ENCODE measurements at places on chromosomes 3 and 15.
A peak's percentile ranks its signal among the peaks of the same experiment; 100 is the strongest.

- no peak for DNase-seq
Measured at GRCh38 chr3:43369404-43370292, 83.3 kb downstream of the SNRK start.

DNA sequence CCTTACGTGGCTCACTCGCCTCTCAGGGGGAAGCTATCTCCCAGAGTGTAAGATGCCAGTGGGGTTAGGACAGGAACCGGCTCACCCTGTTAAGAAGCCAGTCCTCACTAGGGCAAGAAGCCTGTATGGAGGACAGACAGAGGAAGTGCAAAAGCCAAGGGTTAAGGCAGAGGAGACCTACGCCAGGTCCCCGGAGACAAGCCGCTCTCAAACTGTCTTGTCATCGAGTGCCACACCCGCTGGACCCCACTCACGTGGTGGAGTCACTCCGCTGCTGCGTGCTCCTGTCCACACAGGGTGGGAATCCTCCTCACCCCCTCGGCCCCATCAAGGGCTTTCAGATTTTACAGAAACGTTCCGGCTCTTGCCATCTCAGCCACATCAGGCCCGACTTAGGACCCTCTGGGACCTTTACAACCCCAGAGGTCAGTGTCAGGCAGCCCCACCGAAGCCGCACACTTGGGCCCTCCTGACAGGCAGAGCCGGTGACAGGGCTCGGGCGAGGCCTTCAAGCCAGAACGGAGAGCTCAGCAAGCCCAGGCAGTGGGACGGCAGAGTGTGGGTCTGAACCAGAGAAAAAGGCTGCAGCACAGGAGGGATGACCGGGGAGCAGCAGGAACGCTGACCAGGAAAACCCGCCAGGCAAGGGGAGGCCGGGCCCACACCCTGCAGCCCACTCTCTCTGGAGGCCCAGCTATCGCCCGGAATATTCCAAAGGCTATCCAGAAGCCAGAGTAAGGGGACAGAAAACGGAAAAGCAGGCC is 61.7 kb downstream of the XXYLT1 start:
- DNase-seq: no peak

GRCh38 chr15:70399204-70399603 is 301.5 kb upstream of the TLE3 start:
- no peak for DNase-seq

DNA sequence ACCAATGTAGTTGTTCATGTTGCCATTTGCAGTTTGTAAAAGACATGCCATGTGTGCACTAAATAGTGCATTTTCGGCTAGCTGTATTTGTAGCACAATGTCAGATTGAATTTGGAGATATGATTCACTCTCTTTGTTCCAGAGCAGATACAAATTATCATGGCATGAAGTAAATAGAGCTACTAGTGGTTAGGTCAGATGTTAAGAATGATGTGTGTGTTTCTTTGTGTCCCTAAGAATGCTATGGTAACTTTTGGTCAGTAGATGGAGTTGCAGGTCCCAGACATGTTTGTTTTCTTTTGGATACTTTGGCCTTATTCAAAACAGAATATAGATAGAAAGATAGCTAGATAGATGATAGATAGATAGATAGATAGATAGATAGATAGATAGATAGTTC is 595.8 kb downstream of the NLGN1 start:
- DNase-seq: peak; percentile 43

DNA sequence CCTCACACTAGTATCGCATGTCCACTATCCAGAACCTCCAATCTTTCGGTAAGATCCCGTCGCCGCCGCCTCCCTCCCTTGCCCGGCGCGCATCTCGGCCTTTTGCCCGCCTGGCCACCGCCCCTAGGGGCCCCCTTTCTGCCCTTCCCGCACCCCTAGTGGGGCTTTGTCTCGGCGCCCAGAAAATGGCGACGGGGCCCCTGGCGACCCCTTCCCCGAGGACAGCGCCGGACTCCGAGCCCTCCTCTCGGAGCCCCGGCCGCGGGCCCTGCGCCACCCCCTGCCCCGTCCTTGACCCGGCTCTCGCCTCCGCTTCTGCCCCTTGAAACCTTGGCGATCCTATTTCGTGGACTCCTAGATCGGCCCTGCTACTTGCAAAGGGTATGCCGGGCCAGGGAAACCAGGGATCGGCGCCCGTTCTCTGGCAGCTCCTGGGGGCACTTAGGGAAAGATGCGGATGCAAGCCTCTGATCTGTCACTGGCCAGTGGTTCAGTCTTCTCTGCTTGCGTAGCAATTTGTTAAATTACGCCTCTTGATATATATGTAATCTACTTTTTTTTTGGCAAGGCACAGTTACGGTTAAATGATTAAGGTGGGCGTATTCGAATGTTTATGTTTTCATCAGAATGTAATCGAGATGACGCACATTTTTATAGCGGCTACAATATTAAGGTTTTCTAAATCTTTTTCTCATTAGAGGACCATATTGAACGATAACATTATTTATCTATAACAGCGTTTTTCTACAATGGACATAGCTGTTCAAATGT is 603 bp downstream of the EIF1B start:
- DNase-seq: peak; percentile 35

DNA sequence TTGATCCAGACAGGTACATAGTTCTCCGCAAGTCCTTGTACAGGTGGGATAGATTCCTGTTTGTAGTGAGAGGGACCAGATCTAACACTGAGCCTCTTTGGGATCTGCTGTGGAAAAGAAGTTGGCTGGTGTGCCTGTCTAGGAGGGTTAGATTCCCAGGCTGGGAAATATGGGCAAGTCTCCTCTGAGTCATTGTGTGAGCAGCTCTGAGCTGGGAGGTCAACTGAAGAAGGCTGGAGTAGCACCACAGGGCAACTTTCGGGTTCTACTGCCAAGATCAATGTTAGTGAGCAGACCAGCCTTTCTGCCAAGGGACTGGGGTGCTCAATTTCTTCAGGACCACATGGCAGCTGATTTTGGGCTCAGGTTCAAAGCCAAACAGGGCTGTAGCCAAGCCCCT is 33.4 kb downstream of the CLDN1 start:
- DNase-seq: no peak

DNA sequence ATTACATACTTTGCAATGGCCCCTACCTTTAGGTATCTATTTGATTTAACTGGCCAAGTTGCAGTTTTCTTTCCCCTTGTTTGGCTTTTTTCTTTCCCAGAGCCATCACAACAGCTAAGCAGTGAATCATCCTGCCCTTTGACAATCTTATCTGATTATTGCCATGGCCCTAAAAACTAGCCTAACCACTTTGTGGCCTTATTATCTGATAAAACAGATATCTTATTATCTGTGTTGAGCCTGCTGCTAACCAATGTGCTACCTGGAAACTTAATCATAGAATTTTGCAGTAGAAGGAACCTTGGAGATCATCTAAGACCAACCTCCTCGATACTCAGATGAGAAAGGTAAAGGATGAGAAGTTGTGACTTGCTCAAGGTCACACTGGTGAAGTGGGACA is 37.1 kb downstream of the EIF4E3 start:
- DNase-seq: no peak

- no peak for DNase-seq
Measured at GRCh38 chr15:69713726-69714559, 261.3 kb downstream of the RPLP1 start.

DNA sequence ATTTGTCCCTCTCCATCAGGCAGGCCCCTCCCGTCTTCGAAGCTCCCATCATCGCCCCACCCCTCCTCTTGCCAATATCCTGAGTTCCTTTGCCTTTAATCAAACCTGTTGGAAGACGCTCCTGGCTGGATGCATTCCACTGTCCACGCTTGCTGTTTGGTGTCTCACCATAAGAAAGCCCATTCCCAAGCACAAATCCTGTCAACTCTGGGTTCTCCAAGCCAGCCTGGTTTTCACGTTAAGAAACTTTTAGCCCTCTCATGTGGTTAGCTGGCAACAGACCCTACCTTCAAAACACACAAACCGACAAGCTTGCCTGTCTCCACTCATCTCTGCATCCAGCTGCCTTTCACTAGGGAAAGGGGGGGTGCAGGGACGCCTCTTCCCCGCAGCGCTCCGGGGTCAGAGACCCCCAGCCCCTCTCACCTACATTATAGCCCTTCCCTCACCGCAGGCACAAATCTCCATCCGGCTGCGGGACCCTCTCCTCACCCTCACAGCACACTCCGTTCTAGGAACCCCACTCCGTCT is 1.1 kb downstream of the GORASP1 start:
- DNase-seq: peak; percentile 50

GRCh38 chr15:79078763-79079410 is 11.7 kb downstream of the RASGRF1 start:
- DNase-seq: no peak

- no peak for DNase-seq
Measured at GRCh38 chr3:99634881-99635280, 3.5 kb upstream of the COL8A1 start.

GRCh38 chr3:161744366-161744765 is 247.8 kb downstream of the OTOL1 start:
- DNase-seq: no peak

GRCh38 chr15:40564591-40565332 is at the start of gene CCDC32:
Gene CCDC32 (minus strand): TSS chr15:40565042. CDS start chr15:40563015, 2,027 bp downstream.
- DNase-seq: peak; percentile 99

DNA sequence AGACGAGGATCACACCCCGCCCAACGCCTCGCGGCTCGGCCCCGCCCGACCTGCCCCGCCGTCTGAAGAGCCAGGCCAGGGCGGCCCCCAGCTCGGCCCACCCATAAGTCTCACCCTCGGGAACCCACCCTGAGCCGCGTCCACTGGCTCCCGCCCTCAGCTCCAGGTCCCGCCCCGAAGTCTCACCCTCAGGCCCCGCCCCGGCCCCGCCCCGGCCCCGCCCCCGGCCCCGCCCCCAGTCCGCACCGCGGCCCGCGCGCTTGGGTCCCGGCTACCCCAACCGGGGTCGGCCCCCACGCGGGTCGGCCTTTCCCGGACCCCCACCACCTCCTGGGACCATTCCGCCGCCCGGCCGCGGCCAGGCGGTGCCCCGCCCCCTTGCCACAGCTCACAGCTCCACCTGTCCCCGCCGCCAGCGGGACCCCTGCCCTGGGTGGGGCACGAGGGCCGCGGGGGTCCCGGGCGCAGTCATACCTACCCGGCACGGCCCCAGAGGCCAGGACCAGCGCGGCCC is 489 bp downstream of the CSPG5 start:
- DNase-seq: peak; percentile 48

- DNase-seq: no peak
Measured at GRCh38 chr3:78823859-78824258, 943.9 kb downstream of the ROBO1 start.

DNA sequence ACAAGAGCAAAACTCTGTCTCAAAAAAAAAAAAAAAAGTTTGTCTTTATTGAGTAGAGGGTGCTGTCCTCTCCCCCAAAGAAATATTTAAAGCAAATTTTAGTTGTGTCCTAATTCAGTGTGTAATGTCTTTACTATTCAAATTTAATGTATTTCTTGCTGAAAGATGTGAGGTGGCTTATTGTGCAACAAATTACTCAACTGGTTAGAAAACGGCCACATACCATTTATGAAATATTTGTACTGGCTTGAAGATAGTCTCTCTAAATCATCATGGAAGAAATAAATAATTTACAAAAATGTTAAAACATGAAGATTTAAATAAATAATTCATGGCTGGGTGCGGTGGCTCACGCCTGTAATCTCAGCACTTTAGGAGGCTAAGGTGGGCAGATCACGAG is 63.0 kb downstream of the SLTM start:
- no peak for DNase-seq

DNA sequence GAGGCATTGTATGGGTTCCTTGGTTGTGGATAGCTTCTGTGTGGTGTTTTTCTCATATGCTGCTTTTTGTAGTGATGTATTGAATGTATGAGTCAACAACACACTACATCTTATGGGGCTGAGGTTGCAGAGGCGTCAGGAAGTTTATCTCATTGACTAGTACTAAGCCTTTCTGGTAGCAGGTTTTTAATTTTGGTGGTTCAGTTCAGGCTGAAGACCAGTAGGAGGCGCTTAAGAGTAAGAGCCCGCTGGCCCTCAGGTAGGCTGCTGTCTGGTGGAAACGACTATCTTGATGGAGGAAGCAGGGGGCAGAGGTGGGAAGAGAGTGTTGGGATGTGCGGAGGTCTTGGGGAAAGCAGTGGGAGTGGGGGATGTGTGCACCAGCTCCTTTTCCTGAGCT is 62.4 kb downstream of the RTP4 start:
- DNase-seq: no peak

- no peak for DNase-seq
Measured at GRCh38 chr15:82963471-82964341, 11.2 kb upstream of the HOMER2 start.

GRCh38 chr15:64635499-64636495 is 139.6 kb downstream of the RBPMS2 start:
- DNase-seq: no peak

- no peak for DNase-seq
Measured at GRCh38 chr3:67650084-67650483, 4.3 kb downstream of the SUCLG2 start.

DNA sequence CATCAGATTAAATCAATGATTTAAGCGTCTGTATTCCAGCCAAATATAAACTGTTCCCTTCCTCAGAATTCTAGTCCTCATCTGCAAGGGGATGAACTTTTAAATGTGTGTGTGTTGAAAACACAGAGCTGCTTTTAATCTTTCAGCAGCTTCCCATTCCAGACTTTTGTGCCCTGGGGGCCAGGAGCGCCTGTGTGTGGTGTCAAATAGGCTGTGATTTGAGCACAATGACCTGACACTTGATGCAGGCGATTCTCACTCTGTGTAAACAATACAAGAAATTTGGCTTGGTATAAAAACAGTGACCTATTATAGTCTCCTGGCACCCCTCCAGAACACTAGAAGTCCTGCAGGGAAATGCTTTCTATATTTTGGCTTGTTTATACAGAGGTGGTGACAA is 274.6 kb upstream of the ROPN1 start:
- no peak for DNase-seq

- DNase-seq: no peak
Measured at GRCh38 chr3:33132019-33132360, 18.2 kb downstream of the CRTAP start.

DNA sequence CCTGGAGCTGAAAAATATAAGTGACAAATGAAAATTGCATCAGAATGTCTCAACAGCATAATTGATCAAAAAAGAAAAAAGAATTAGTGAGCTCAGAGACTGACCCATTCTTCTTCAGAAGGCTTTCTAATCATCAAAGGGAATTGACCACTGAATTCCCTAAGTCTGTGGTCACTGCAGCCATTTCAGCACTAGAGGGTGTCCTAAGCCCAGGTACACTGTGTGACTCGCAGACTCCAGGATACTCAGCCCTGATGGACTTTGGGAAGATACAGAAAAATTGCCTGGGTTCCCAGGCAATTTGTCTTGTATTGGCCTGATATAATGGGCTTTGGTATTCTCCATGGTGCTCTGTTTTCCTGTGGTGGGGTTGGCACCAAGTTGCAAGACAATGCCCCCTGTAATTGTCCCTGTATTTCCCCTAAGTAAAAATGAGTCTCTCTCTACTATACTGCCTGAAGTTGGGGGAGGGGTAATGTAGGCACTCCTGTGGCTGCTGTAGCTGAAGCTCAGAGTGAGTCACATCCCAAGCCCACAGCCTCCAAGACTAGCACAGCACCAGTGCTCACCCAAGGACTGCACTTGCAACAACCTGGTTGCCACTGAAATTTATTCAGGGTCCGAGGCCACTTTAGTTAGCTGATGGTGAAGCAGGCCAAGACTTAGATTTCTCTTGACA is 256.0 kb upstream of the STAC start:
- DNase-seq: peak; percentile 29

All from hepatic stellate cell (primary cell).